Kidney (tissue), 22 donors: ENCODE measurements at places on chromosomes 3 and 15. TPM values are rescaled to one million over a fixed set of nuclear protein-coding genes. Genes with fewer than 3 reads are reported as not detected.

DNA sequence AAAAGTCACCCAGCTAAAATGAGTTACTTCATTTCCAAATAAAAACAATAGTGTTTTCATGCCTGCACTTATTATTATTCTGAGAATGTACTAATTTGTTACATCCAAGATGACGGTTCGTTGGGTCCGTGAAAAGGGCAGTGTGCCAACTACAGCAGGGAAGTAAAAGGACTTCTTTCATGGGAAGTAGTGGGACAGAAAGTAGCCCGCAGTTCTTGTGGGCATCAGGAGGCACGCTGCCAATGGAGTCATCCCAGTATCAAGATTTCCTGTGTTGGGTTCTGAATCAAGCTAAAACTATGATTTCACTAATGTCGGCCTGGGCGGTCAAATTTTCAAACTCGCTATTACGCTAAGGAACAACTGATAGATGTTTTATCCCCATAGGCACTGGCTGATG, 254.5 kb upstream of the SOX2 start:
- DNase-seq: no peak

DNA sequence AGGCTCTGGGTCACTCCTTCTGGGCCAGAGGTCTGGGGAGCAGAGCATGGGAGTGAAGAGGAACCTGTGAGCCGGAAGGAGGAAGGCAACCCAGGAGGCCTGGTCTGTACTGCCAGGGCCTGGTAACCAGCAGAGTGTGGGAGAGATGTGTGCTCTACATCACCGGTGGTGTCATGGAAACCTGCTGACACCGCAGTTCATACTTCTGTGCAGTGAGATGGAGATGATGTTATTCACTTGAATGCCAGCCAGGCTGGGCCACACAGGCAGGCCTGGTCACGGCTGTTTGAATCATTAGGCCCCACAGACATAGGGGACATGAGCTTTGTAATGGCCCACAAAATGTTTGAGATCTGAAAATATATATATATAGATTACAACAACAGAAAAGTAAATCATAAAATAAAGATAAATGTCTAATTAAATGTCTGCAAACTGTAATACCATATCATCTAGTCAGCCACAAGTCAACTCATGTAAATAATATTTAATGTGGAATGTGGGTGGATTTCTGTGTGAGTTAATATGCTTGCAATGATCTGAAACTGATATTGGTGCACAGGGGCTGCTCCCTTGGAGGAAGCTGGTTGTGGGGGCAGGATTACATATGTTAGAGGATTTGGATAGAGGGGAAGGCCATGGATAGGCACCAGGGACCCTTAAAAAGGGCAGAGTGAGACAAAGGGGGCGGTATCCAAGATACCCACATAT, 108.5 kb upstream of the PFN2 start:
- peak; percentile 82 for DNase-seq

DNA sequence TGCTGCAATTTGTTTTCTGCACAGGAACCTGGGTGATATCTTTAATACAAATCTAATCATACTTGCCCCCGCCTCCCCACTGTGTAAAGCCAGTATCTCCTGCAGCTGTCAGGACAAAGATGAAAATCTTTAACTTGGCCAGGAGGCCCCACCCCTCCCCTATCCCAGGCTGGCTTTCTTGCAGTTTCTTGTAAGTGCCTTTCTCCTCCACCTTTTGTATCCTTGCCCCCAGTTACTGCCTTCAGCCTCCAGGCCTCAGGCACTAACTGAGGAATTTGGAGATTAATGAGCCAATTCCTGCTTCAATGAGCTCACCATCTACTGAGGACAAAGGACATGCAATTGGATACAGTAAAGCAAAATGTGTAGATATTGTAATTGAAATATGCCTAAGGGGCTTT, 6.5 kb downstream of the GCSAM start:
- DNase-seq: no peak

DNA sequence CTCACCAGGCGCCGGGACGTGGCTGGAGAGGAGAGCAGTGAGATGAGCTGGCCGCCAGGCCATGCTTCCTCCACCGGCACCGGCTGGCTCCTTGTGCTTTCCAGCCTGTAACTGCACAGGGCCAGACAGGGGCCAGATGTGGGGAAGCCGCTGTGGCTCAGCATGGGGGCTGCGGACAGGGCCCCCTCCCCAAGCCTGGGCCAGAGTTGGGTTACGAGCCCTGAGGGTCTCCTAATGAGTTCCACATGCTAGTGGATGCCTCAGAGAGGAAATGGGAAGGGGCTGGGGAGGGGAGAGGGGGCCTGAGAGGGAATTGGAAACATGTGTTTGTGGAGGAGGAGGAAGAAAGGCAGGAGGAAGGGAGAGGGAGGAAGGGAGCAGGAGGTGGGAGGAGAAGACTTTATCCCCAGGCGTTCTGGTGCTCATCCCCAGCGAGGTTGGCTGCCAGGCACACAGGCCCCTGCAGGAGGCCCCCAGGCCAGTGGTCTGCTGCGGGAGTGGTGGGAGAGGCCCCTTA, 11.7 kb upstream of the DUSP7 start:
- DNase-seq: peak; percentile 87

GRCh38 chr3:128800241-128801187, 74.5 kb downstream of the RAB7A start:
- DNase-seq: no peak

DNA sequence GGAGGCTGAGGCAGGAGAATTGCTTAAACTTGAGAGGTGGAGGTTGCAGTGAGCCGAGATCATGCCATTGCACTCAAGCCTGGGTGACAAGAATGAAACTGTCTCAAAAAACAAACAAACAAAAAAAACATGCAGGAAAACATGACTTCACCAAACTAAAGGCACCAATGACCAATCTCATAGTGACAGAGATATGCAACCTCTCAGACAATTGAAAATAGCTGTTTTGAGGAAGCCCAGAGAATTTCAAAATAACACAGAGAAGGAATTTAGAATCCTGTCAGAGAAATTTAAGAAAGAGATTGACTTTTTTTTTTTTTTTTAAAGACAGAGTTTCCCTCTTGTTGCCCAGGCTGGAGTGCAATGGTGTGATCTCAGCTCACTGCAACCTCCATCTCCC, 26.1 kb downstream of the NCBP2 start:
- DNase-seq: no peak

Gene MUSTN1
- polyA plus RNA-seq: 47.8 TPM

GRCh38 chr3:48135552-48136495, 52.4 kb downstream of the CDC25A start:
- no peak for DNase-seq

DNA sequence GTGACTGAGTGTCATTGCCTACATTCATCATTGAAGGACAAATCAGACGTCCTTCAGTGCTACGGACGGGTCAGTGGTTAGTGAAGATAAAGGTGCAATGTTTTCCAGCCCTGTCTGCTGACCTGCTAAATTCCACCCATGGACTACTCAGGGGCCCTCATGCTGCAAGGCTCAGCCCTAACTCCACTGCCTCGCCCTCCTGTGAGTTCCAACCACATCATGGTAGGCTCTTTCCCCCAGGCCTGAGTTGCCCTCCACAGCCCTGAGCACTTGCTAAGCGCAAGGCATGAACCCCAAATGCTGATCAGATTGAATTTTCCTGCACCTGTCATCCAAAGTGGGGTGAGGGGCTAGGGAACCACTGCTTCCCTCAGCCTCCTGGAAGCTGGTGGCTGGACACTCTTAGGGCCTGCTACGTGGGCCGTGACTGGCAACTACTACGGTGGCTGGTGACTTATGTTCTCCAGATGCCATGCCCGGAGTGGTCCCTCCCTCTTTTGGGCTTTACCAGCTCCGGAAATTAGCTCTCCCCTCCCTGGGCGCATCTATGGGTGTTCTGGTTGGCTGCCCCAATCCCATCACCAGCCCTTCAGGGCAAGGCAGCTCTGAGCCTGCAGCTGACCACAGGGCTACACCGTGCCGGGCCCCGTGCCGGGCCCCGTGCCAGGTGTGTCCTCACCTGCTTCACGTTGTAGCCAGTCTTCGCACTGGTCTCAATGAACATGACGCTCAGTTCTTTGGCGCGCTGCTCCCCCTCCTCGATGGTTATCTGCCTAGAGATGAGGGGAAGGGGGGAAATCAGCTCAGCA, 32.1 kb downstream of the SRPRB start:
- DNase-seq: no peak

DNA sequence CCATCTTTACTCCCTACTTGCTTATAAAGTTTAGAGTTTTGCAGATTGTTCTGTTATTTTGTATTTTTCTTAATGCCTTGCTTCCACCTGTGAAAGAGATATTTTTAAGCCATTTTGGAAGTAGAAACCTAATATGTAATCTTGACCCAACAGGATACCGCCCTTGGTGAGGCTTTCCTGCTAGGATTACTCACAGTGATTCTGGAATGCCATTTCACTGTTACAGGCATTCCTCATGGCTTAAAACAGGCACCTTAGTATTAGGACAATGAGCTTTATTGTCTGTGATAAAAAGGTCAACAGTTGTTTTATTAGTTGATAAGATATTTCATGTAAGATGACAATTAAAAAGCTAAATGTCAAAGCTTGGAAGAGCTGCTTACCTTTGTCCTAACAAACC, 58.2 kb downstream of the PHLDB2 start:
- DNase-seq: no peak

- no peak for DNase-seq
Observed at GRCh38 chr3:42486814-42487565, 15.5 kb upstream of the VIPR1 start.

Gene DUT
- 95.5 TPM for polyA plus RNA-seq

Gene IFT57
- 64.0 TPM for polyA plus RNA-seq

DNA sequence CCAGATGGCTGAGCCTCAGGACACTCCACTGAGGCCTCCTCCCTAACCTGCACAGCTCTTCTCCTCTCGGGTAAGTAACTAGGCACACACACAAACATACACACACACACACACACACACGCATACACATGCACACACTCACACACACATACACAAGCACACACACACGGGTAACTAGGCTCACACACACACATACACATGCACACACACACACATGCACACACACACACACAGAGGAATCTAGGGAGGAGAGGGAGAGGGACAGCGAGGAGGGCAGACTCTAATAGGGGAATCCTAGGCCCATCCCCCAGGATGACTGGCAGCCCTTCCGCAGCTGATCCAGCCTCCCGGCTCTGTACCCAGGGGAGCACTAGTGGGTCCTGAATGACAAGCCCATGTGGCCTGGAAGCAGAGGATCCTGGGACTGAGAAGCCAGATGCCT, 177.4 kb upstream of the LINGO1 start:
- no peak for DNase-seq

DNA sequence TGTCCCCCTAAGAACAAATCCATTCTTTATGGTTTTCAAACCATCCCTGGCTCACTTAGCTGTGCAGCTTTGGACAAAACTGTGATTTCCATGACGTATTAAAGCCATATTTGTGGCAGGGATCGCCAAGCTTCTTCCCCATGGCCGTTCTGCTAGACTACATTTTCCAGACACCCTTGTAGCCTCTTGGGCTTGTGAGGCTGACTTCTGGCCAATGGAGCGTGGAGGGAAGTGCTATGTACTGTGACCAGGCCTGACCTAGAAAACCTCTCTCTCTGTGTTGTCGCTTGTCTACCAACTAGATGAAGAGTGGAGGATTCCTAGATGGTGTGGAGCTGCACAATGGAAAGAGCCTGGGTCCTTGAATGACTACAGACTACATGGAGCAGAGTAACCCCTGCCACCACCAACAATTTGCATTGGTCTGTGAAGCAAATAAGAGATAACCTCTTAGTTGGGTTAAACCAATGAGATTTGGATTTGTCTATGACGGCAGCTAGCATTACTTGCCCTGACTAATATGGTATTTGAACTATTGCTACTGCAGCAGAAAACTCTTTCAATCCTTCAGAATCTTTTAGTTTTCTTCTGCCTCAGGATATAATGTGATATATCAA, 22.1 kb upstream of the MGLL start:
- no peak for DNase-seq

Gene HESX1
- polyA plus RNA-seq: 2.1 TPM

- DNase-seq: no peak
Observed at GRCh38 chr15:42202653-42203052, 5.5 kb downstream of the VPS39 start.
